ENCODE measurements at places on chromosomes 13 and 19.

DNA sequence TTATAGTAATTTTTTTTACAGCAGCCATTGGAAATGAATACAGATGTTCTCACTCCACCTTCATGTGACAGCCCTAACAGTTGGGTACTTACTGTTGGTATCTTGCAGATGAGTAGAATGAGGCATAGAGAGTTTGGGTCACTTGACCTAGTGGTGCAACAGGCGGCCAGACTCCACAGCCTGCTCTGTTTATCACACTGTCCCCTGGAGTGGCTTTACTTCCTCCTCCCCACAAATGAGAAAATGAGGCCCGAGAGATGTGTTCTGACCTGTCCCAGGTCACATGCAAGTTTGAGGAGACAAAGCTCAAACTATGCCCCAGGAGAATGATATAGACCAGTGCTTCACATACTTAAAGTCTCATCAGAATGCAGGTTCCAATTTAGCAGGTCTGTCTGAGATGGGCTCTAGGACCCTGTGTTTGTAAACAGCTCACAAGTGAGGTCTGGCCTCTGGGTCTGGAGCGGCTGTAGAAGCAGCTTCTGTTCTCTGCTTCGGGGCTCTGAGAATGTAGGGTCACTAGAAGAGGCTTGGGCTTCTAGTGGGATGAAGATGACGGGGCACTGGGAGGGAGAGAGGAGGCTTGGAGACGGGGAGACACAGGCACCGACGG, 37.4 kb upstream of the RCBTB2 start:
- DNase-seq: no peak

DNA sequence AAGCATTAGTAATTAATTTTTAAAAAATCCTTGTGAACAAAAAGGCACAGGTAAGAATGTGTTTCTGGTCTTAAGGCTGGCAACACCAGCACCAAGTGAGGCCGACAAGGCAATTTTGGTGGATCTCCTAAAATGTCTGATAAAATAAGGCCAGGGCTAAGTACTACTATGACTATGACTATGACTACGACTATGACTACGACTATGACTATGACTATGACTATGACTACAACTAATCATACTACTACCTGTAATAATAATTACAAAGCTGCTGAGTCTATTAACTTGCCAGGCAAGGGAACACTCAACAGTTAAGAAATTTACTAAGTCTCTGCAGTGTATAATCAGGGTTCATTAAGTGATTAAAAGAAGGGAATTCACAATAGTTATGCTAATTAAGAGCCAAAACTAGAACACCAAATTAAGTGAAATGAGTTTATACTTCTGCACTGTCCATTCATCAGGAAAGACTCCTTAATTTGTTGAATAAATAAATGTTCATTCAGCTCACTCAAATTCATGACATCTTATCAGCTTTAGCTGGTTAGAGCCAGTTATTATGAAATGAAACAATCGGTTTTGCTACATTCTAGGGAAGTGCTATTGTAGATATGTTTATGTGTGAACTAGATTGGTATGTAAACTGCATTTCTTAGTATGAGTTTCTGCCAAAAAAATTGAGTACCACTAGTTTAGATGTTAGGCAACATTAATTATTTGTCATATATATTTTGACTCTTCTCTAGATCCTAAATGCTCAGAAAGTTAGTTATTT, 1626.2 kb upstream of the PCDH20 start:
- no peak for DNase-seq

DNA sequence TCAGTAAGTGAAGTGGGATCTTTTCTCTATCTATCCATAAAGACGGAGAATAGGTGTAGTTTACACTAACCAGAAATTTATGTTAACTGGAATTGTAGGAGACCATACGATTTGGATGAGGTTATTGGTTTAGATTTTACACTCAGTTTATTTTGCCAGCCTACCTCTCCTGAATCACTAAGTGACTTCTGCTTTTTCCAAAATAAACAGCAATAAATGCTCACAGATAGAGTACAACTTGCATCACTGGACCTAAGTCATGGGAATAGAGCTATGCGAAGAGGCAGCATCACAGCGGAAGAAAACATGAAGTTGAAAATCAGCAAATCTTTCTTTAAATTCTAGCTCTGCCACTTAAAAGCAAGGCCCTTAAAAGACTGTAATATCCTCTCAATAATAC, 781.0 kb downstream of the LIG4 start:
- DNase-seq: no peak

DNA sequence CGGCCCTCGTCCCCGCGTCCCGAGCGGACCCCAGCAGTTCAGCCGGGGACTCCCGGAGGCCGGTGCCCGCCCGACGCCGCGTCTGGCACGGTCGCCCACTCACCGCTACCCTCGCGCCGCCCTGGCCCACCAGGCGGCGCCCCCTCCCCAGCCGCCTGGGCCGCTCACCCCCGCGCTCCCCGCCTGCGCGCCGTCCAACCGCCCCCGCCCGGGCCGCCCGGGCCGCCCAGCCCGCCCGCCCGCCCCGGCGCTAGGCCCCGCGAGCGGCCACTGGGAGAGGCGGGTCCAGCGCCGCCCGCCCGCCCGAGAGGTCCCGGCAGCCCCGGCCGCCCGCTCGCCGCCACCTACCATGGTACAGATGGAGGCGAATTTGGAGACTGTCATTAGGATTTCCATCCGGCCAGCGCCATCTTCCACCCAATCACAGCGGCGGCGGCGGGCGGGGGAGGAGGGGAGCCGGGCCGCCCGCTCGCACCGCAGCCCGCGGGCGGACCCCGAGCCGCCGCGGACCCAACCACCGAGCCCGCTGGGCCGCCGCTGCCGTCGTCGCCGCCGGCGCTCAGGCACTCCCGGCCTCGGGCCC, at the start of gene USP12:
USP12 (minus strand) TSS at position 568 of the 583 bp plus-strand sequence; CDS start at position 396, 172 bp downstream.
- no peak for DNase-seq

- DNase-seq: no peak
These were observed 73.8 kb downstream of the GADD45B start for GRCh38 chr19:2549701-2550191.

GRCh38 chr13:101915755-101916107, 463.3 kb downstream of the ITGBL1 start:
- DNase-seq: no peak

DNA sequence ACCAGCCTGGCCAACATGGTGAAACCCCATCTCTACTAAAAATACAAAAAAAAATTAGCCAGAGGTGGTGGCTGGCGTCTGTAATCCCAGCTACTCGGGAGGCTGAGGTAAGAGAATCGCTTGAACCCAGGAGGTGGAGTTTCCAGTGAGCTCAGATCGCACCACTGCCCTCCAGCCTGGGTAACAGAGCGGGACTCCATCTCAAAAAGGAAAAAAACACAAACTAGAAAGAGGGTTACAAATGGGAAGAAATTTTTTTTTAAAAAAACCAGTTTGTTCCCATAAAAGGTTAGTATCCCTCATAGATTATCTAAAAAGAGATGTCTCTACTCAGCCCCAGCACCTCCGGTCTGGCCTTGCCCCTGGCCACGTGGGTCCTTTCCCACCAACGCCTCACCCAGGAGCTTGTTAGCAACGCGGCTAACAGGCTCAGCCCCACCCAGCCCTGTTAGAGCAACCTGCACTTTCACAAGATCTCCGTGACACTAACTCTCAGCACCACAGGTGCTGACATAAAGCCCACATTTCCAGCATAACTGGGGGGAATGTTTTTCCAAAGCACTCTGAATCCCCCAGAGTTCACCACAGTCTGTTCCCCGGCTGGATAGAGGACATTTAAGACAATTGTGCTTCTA, 4.3 kb downstream of the DMKN start:
- peak; percentile 43 for DNase-seq

DNA sequence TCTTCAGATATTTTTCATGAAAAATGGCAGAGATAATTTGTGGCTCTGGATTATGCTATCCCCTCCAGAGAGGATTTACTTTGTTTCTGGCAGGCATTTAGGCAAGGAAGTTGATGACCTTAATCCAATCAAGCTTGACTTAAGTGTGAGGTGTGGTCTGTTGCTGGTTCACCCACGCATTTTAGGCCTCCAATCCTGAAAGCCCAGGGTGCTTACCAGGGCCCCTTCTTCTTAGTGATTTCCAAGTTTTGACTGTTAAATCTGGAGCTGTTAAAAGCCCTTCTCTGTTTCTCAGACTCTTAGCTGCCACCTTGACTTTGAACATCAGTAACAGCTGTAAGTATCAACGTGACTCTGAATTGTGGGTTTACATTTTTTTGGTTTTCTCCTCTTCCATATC, 161.8 kb downstream of the DNAJC15 start:
- DNase-seq: no peak

- DNase-seq: no peak
These were observed 2.6 kb downstream of the VAV1 start for GRCh38 chr19:6774821-6775707.

DNA sequence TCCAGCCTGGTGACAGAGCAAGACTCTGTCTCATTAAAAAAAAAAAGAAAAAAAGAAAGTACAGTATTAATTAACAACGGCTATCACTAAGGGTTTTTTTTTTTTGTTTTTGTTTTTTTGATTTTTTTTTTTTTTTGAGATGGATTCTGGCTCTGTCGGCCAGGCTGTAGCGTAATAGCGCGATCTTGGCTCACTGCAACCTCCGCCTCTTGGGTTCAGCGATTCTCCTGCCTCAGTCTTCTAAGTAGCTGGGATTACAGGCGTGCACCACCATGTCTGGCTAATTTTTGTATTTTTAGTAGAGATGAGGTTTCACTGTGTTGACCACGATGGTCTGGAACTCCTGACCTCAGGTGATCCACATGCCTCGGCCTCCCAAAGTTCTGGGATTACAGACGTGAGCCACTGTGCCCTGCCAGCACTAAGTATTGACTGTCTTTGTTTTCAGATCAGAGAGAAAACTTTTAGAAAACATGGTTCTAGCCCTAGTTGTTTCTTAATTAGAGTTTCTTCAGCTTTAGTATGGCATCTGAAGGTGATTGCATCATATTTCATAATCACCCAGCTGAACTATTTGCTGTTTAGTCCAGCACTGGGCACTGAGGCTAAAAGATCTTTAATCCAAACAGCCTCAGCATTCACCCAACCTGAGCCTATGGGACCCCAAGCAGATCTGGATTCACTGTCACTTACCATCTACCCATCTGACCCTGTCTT, 2.7 kb upstream of the GATAD2A start:
- DNase-seq: no peak

- DNase-seq: no peak
These were observed 7.7 kb downstream of the TYK2 start for GRCh38 chr19:10372690-10373089.

GRCh38 chr19:8654591-8655339, 24.3 kb downstream of the NFILZ start:
- DNase-seq: peak; percentile 57

- no peak for DNase-seq
These were observed 45.7 kb upstream of the RNF113B start for GRCh38 chr13:98222816-98223215.

DNA sequence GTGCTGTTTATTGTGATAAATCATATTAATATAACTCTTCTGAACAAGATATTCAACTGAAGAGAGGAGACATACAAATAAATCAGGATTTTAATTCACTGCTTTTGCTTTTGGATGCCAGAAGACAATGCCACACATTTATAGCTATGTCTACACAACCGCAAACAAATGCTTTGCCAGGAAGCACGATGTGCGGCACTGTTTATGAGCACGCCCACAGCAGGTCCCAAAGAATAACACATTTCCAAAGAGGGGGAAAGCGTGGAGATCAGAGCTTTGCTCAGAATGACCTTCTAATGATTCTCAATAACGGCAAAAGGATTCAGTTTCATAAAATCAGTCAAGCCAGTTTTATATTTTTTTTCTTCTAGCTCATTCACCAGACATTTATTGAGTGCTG, 16.7 kb downstream of the FAM216B start:
- DNase-seq: no peak

DNA sequence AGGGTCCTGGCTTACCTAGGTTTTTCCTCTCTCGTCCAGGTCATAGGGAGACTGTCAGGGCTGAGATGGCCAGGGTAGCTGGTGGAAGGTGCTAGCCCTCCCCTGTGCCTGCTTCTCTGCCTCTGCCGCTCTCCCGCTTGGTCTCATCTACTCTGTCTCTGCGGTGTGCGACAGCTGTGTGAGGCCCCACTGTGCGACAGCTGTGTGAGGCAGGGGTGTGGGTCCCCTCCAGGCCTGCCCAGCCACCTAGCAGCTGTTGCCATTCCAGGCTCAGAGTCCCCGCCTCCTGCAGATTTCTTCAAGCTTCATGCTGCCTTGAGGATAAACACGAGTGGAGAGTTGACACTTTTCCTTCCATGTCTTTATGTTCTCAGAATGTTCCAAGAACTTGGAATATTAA, 53.0 kb downstream of the ARHGEF7 start:
- DNase-seq: no peak

- no peak for DNase-seq
These were observed 22.3 kb downstream of the KCTD4 start for GRCh38 chr13:45178349-45179162.

DNA sequence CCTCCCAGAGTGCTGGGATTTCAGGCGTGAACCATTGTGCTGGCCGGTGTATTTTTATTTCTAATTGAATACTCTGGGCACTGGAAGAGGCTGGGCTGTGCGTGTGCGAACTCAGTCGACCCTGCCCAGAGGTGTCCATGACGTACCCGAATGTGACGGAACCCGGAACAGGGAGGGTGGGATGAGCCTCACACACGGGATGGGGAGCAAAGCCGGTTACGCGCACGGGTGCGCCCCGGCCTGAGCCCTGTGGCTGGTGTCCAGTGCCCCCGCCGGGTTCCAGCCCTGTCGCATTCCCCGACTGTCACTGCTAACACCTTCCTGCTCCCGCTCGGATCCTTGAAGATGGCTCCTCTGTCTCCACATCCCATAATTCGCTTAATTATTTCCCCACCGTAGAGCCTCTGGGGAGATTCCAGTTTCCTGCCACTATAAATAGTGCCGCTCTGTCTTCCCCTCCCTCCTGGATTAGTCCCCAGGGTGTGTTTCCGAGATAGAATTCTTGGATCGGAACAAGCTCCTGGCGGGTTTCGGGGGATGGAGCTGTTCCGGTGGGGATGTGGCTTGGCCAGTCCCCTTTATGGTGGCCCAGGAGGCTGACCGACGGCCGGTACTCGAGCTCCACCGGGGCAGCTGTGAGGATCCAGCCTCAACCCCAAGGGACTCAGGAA, 22.0 kb downstream of the SBNO2 start:
- DNase-seq: no peak

- no peak for DNase-seq
These were observed 16.0 kb upstream of the CCNP start for GRCh38 chr19:40242480-40242879.

DNA sequence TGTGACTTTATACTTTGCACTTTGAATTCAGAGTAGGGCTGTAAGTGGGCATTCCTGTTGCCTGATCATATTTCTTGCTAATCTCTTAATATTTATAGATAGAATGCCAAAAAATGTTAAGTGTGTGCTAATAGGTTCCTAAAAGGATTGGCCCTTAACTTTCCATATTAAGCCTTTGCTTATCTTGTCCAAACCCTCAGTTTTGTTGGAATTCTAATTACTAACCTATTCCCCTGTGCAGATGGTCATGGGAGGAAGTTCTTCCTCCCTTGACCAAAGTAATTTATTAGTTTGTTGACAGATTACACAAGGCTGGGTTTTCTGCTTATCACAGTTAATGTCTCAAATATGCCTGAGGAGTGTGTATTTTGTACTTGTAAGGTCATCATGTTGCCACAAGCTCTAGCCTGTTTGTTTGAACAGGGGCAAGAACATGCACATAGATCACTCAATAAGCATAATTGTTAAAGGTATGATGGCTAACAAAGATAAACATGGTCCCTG, 541.1 kb upstream of the SPRY2 start:
- DNase-seq: no peak

GRCh38 chr19:28456708-28457320, 756.1 kb downstream of the UQCRFS1 start:
- no peak for DNase-seq

GRCh38 chr13:111344471-111345191, 24.2 kb downstream of the TEX29 start:
- DNase-seq: no peak
